ENCODE measurements at places on chromosomes 6 and 20.

GRCh38 chr6:143743301-143744166 lies 65.8 kb downstream of the PHACTR2 start:
- DNase-seq, result no peak

- DNase-seq, result no peak
Observed at GRCh38 chr20:53829255-53829723, 235.7 kb upstream of the ZNF217 start.

DNA sequence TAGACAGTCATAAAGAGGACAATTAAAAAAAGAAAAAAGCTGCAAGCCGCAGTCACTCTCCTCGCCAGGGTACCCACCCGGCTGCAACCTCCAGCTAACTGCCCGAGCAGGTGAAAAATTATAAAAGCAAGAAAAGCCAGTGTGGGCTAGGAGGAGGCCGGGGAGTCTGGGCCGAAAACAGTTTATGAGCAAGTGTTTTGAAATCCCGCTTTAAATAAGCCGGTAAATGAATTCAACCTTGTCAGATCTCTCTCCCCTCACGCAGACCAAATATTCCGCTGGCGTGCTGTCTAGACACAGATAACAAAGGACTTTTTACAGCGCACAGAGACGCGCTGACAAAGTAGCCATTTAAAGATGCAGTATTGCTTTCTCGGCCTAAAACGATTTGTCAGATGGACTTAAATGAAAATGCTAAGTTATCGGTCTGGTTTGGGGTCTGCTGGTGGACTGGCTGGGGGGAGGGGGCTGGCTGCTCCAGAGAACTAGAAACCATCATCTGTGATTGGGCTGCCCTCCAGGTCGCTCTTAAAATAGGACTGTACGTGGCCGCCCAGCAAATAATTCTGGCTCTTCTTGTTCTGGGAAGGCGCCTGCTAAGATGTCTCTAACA lies 24.6 kb downstream of the PMEPA1 start:
- DNase-seq, result peak; percentile 67

DNA sequence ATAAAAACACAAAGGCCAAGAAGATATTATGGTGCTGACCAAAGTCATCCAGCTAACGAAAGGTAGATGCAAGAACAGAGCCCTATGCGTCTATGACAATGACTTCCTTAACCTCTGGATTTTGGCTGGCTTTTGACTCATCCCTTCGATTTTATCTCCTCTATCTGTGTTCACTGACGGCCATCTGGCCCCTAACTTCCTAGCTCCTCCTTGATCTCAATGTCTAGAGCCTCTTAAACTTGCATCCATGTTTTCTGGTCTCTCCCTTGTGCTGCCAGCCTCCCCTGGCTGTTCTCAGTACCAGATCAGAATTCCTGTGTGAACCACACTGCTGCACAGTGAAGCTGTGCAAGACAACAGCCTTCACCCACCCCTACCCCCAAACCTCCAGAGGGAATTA lies 452.9 kb downstream of the UTRN start:
- no peak for DNase-seq

- DNase-seq, result no peak
Observed at GRCh38 chr20:36631646-36632045, 14.3 kb downstream of the SLA2 start.

GRCh38 chr6:13870214-13870830 lies 54.4 kb upstream of the RNF182 start:
- DNase-seq, result no peak

DNA sequence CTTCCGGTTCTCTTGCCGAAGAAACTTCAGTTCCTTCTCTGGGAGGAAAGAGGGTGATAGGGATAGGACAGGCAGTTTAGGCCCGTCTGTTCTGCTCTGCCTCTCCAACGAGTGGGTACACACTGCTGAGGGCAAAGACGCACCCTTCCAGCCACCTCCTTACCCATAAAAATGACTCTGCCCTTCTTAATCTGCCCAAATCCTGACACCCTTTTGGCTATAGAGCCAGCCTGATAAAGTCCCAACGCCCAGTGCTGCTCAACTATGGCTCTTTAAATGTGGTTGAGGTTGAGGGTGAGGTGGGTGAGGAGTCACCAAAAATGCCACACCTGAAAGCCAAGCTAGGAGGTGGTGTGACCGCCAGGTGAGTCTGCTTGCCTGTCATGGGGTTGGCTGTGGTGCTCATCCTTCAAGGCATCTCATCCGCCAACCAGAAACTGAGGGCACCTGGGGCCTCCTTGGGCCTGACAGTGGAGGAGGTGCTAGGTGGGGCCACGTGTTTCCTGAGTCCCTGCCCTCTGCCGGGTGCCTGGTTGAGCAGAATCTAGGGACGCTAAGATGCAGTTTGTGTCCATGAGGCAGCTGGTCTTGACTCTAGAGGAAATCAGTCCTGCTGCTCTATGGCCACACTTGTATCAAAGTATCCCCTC lies 16.3 kb downstream of the CCDC167 start:
- DNase-seq, result no peak
